ENCODE measurements at places on chromosomes 3 and 15.

DNA sequence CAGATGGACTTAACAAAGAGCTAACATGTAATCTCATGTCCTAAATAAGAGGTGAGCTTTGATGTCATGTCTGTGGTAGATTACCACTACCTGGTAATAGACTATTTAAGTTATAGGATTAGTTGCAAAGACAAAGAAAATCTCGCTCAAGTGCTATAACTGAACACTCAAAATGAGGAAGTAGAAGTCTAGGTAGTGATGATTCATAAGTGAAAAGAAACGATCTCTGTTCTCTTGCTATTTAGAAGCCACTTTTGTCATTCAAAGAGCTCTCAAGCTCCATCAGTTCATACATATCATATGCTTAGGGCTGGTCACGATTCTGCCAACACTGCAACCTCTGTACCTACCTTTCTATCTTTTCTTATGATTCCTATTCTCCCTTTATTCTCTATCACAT, 110.9 kb downstream of the EDEM1 start:
- peak; percentile 33 for DNase-seq

DNA sequence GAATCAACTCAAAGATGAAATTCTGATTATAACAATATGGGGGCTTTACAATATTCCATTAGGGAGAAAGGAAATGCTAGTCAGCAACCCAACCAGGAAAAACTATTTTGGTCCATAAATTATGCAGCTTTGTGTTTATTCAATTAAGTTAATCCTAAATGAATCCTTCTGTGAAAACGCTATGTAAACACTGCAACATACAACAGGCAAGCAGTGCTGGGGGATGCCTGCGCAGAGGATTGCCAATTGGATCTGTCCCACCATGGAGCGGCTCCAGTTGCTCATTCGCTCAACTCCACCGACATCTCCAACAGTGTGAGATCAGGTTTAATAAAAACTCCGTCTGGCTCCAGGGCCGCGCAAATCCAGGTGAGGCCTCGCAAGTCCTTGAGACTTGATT, 290.5 kb upstream of the VEPH1 start:
- no peak for DNase-seq

GRCh38 chr3:87771337-87772192, 287.2 kb downstream of the CGGBP1 start:
- peak; percentile 59 for DNase-seq

DNA sequence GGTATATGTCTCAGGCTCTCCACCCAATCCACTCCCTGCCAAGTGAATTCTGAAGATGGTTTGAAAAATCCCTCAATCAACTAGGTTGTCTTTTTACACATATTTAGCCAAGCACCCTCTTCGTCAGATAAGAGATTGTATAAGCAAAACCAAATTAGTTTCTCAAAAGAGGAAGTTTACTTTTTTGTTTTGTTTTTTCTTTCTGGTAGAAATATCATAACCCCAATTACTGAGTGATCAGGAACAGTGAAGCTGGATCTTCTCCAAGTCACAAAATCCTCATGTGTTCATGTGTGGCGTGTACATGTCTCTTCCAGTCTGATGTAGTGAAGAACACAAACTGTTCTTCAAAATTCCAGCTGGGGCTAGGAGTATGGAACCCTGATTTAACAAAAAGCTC, 180.6 kb downstream of the FOXP1 start:
- peak; percentile 59 for DNase-seq

DNA sequence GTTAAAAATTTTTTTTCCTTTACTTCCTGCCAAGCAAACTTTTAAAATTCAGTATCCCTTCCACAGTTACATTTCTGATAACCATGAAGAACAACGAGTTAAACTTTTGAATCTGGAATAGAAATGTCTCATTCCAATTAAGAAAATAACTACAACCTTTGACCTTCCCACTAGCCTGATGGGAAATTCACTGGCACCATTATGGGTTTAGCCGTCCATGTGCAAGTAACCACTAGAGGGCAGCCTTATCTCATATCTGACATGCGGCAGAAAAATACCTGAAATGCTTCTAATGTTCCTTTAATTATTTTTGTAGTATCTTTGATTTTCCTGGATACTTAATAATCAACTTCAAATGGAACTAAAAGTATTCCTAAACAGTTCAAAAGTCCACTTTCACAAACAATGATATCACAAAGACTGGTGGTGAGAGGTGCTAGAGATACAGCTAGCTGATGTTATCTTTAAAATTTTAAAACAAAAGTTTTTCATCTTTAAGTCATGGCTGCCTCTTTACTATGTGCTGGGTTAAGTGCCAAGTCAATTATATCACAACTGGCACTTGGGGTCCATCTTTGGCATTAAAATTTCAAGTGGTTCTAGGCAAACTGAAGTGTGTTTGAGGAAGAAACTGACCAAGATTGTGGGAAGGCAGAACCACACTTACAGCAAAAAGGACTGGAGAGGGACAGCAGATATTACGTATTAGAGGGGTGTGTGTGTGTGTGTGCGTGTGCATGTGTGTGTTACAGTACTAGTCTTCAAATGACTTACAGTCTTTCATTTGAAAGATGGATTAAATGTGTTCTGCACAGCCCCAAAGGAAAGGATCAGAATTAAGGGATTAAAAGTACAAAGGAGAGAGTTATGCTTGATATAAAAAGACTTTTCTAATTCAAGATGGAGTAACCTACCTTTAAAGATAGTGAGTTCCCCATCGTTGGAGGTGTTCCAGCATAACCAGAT, 107.1 kb upstream of the ICE2 start:
- DNase-seq = peak; percentile 79

DNA sequence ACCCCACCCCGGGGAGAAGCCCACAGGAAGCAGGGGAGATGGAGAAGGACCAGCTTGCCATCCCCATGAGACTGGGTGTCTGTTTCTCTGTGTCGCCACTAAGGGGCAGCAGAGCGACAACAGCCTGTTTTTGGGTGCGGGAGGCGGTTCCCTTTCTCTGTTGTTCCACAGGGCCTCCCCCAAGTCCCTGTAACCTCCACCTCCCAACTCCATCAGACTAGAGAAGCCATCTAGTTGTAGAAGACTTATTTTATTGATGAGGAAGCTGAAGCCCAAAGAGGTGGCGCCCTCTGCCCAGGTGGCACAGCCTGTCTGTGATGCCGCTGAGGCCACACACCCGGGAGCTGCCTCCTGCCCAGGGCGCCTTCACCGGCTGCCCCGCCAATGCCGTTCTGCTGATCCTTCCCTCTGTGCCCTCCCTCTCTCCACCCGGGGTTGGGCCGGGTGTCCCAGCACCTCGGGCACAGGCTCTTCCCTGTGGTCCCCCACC, 3.9 kb upstream of the CCDC9B start:
- peak; percentile 77 for DNase-seq

Measured in B cell (primary cell).